ENCODE measurements at places on chromosomes 5 and 9.
A peak's percentile ranks its signal among the peaks of the same experiment; 100 is the strongest.

- ATAC-seq: peak; percentile 57
Measured at GRCh38 chr9:89701221-89701798, 96.5 kb downstream of the GADD45G start.

GRCh38 chr5:124162767-124163532, 583.5 kb downstream of the ZNF608 start:
- ATAC-seq: peak; percentile 99

DNA sequence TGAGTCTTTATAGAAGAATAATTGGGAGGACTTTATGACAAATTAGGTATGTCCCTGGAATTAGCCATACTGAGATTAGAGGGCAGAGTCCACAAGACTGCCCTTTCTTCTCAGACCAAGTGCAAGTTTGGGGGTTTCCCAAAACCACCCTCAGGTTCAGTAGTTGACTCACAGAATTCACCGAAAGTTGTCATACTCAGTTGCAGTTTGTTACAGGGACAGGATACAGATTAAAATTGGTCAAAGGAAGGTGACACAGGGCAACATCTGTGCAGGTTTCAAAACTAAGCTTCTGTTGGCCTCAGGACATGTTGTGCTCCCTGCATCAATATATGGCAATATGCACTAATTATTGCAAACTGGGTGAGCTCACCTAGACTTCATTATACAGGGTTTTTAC, 3.8 kb downstream of the RANBP17 start:
- no peak for ATAC-seq

- ATAC-seq: no peak
Measured at GRCh38 chr9:123695386-123695785, 234.5 kb downstream of the DENND1A start.

DNA sequence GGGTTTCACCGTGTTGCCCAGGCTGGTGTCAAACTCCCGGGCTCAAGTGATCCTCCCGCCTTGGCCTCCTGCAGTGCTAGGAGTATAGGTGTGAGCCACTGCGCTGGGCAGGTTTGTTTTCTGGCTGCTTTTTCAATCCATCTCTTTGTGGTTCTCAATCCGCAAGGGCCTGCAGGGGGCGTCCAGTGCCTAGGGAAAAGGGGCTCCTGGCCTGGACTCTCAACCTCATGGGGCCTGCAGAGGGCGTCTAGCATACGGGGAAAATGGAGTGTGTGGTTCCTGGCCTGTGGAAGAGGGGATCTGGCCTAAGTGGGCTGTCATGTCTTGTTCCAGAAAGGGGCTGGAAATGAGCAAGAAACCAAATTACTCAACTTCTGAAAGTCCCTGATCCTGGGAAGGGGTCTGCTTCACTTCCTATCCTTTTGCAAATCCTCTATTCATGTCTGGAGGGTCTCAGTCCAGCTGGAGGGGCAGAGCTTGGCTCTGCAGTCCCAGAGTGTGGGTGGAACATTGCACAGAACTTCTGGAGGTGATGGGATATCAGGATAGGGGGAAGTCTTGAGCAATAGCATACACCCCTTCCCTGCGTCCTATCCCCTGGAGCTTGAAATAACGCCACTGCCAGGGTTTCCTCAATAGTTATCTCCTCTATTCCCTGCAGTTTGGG, 12.7 kb upstream of the CCL27 start:
- ATAC-seq: peak; percentile 88
